ENCODE measurements at places on chromosomes 4 and X. TPM values are rescaled to one million over a fixed set of nuclear protein-coding genes. Genes with fewer than 3 reads are reported as not detected.

DNA sequence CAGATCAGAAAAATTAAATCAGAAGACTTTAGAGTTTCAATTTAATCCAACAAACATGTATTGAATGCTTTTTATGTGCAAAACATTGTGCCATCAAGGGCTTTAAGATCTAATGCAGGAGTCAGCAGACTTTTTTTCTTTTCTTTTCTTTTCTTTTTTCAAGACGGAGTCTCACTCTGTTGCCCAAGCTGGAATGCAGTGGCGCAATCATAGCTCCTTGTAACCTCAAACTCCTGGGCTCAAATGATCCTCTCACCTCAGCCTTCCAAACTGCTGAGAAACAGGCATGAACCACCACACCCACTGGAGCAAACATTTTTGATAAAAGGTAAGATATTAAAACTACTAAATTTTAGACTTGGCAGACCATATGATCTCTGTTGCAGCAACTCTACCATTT lies 24.6 kb upstream of the LRBA start:
- DNase-seq = no peak

DNA sequence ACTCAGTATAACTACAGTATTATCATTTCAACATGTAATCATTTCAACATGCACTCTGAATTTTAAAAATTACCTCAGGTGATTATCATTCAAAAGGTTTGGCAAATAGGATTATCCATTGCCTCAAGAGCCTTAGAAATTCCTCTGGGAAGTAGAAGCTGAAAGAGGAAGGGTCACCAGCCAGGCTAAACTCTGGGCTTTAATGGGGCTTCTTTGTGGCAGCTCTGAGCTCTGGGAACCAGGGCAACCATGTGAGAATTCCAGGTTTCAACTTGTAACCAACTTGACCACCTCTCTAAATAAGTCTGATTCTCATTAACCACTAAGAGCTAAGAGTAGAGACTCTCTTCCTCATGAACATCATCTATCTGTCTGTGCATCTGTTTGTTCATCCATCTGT lies 117.2 kb upstream of the MED14 start:
- DNase-seq = no peak

Gene MID1
- total RNA-seq = 4.9 TPM

Gene PLAC8
- total RNA-seq = not detected

Gene TMEM31
- not detected for total RNA-seq

Data from body of pancreas (tissue), 4 donors.